ENCODE measurements at places on chromosomes 11 and 22. TPM values are rescaled to one million over a fixed set of nuclear protein-coding genes. Genes with fewer than 3 reads are reported as not detected.

DNA sequence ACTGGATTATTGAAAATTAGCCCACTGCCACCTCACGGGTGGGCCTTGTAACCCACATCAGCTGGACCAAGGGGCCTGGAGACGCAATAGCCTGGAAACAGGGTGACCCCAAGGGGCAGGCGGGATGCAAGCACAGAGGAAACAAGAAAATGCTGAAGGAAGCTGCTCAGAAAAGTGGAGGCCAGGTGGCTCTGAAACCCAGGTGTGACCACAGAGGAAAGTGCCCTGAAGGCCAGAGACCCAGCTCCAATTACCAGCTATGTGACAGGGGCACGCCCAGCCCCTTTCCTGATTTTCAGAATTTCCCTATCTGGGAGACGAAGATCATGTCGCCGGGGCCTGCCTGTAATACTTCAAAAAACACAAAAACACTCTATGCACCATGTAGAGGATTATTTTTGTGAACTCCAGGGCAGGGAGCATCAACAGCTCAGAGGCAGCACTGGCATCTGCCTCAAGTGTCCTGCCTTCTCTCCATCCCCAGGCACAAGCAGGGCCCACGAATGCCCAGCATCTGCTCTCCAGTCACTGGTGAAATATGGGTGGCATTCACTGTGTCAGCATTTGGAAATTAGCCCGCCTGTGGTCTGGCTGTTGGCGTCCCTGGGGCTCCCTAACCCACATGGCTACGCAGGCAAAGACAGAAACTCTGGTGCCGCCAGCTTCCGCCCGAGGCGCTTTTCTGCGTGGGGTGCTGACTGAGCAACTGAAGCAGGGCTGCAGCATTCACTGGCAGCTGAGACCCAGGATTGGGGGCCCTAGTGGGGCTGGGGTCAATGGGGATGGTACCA lies 6.3 kb downstream of the KCNJ1 start:
- H3K27me3 ChIP-seq = no peaks in the 10 kb centered on the region
- H3K4me1 ChIP-seq = peaks cover 9% of the 10 kb centered on the region
- no peak overlapping the region for H3K4me3 ChIP-seq

GRCh38 chr11:8183111-8183510 lies 14.3 kb upstream of the RIC3 start:
- DNase-seq = no peak
- H3K36me3 ChIP-seq = no peaks in the 10 kb centered on the region
- no peak overlapping the region for H3K27ac ChIP-seq
- no peak overlapping the region for H3K4me3 ChIP-seq
- no peaks in the 10 kb centered on the region for H3K4me1 ChIP-seq
- H3K27me3 ChIP-seq = no peaks in the 10 kb centered on the region

- no peaks in the 10 kb centered on the region for H3K27me3 ChIP-seq
- H3K4me3 ChIP-seq = peak overlapping the region; percentile 15
- peaks cover 78% of the 10 kb centered on the region for H3K4me1 ChIP-seq
- peak; percentile 61 for DNase-seq
- no peaks in the 10 kb centered on the region for H3K36me3 ChIP-seq
- H3K27ac ChIP-seq = peak overlapping the region; percentile 61
Observed at GRCh38 chr11:121448431-121448941, 3.6 kb upstream of the SORL1 start.

DNA sequence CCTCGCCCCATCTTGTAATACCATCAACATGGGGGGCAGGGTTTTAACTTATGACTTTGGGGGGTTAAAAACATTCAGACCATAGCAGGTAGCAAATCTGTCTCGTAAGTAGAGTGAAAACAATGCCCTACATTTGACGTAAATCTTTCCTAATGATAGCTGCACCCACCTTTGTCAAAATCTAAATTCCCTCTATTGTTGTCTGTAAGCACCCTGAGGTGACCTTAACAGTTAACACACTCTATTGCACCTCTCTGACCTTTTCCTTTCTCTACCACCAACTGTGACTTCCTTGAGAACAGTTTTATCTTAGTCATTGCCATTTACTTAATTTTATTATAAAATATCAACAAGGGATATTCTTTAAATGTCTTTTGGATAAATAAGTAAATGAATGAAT lies 1024.9 kb upstream of the CNTN5 start:
- H3K36me3 ChIP-seq = no peaks in the 10 kb centered on the region
- H3K4me3 ChIP-seq = no peak overlapping the region
- no peak overlapping the region for H3K27ac ChIP-seq
- no peaks in the 10 kb centered on the region for H3K27me3 ChIP-seq
- DNase-seq = no peak

RSF1 gene
- 17.2 TPM for polyA plus RNA-seq

- DNase-seq = no peak
- H3K27me3 ChIP-seq = no peaks in the 10 kb centered on the region
- H3K4me1 ChIP-seq = peaks cover 20% of the 10 kb centered on the region
- no peaks in the 10 kb centered on the region for H3K36me3 ChIP-seq
- no peak overlapping the region for H3K4me3 ChIP-seq
- no peak overlapping the region for H3K27ac ChIP-seq
Observed at GRCh38 chr11:61058583-61059259, 43.6 kb upstream of the CD5 start.

DNA sequence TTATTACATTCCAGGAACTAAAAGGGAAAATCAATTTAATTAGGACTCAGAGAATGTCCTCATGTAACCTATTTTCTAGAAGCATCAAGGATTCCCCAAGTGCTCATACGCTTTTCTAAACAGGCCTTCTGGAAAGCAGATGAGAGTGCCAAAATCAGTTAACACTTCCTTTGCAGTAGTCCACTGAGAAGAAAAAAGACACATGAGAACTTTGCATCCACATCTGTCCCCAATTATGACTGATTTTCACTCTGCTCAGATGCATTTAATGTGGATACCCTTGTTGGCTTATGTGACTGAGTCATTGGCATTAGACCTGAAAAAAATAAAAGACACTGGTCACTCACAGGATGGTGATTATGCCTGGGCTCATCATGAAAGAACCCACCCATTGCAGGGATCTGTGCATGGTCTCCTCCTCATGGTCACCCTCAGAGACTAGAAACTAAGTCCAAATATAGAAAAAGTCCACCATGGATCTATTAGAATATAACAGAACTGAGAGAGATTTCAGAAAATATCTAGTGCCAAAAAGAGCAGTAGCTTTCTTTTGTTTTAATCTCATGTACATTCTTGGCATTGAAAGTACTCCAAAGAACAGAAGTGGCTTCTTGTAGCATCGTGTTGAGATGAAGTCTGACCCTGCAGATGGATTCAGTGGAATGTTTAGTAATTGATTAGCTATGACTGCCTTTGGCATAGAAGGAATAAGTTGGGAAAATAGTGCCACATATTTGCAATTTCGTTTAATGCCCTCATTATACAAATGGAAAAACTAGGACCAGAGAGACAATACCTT lies 48.8 kb upstream of the FIBIN start:
- no peak for DNase-seq
- no peaks in the 10 kb centered on the region for H3K27me3 ChIP-seq
- no peak overlapping the region for H3K4me3 ChIP-seq
- H3K36me3 ChIP-seq = no peaks in the 10 kb centered on the region
- no peaks in the 10 kb centered on the region for H3K4me1 ChIP-seq

DNA sequence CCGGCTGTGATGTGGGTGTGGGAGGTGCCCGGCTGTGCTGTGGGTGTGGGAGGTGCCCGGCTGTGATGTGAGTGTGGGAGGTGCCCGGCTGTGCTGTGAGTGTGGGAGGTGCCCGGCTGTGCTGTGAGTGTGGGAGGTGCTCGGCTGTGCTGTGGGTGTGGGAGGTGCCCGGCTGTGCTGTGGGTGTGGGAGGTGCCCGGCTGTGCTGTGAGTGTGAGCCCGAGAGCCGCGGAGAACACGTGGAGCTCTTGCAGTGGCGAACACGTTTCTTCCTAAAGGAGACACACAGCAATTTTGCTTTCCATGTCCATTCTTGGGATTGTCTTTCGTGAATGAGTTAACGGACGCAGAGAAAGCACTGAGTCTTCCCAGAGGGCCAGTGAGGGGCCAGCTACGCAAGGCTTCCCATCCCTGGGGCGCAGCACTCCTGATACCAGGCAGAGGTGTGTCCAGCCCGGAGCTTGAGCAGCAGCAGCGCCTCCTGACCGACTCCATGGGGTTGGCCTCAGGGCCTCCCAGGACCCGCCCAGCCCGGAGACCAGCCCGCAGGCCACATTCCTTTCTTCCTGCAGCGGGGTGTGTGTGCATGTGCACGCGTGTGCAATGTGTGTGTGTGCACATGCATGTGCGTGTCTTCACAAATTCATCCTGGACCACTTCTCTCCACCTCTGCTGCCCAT lies 245.0 kb upstream of the B3GAT1 start:
- DNase-seq = no peak
- H3K27me3 ChIP-seq = no peaks in the 10 kb centered on the region
- H3K27ac ChIP-seq = no peak overlapping the region
- no peaks in the 10 kb centered on the region for H3K4me1 ChIP-seq
- H3K4me3 ChIP-seq = no peak overlapping the region

GRCh38 chr11:119752946-119753345 lies 23.9 kb upstream of the NECTIN1 start:
- H3K4me3 ChIP-seq = no peak overlapping the region
- no peaks in the 10 kb centered on the region for H3K36me3 ChIP-seq
- H3K27ac ChIP-seq = no peak overlapping the region
- no peaks in the 10 kb centered on the region for H3K27me3 ChIP-seq

DNA sequence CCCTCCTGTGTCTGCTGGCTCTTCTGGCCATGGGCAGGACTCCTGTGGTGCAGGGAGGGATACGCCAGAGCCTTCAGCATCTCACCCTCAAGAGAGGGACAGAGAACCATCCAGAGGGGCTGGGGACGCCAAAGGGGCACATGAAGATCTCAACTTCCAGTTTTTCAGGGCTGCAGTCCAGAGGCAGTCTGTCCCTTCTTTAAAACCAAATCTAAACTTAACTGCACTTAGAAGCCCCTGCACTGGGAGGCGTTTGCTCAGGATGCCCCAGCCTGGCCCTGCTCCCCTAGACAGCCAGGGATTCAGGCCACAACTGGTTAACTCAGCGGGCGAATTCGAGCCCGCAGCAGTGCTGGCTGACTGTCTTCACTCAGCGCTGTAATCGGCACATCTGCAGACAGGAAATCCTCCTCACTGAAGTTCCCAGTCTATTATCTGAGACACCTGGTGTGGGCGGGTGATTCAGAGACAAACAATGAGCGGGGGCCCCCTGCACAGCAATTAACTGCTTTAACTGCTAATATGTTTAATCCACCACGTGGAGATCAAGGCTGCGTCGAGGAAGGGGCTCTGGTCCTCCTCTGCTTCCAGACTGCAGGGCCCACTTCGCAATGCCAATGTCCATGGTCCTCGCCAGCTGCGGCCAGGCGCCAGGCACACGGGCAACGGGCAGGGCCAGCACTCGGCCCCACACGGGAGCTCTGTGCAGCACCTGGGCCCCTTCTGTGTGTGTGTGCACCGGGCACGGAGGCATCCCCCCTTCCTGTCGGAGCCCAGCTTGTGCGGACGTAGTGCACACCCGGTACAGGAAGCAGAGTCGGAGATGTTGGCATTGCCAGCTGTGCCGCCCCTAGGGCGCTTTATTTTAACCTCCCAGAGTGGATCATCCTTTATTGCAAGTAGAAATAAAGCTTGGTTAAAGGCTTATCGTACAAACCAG lies 36.9 kb upstream of the GNB1L start:
- H3K27me3 ChIP-seq = no peaks in the 10 kb centered on the region
- peak overlapping the region; percentile 28 for H3K27ac ChIP-seq
- H3K36me3 ChIP-seq = no peaks in the 10 kb centered on the region
- DNase-seq = peak; percentile 58

DNA sequence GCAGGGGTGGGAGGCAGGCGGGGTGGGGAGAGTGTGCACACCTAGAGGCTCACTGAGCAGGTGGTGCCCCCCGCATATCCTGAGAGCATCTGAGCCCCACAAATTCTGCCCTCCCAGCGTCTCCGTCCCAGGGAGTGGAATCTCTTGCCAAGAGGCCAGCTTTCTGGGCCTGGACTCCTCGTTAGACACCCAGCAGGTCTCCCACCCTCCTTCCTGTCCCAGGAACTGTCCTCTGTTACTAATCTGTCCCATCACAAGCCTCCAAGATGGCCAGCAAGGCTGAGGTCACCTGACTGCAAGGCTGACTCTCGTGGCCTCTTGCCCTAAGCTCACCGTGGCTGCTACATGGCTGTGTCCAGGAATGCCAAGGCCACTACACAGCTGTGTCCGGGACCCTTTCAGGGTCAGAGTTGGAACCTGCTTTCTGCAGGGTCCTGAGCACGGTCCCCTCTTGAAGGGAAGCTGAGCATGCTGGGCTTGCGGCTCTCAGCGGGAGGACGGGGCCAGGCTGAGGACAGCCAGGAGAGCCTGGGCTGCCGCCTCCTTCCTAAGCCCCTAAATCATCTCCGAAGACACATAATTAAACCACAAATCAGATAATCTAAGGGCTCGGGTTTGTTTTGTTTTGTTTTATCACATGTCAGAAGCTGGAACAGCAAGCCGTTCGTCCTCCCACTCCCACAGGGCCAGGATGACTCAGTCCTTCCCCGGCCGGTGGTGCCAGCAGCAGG lies 1327.3 kb downstream of the TBC1D22A start:
- DNase-seq = no peak
- H3K27me3 ChIP-seq = peaks cover 4% of the 10 kb centered on the region
- H3K36me3 ChIP-seq = no peaks in the 10 kb centered on the region
- no peak overlapping the region for H3K4me3 ChIP-seq

DNA sequence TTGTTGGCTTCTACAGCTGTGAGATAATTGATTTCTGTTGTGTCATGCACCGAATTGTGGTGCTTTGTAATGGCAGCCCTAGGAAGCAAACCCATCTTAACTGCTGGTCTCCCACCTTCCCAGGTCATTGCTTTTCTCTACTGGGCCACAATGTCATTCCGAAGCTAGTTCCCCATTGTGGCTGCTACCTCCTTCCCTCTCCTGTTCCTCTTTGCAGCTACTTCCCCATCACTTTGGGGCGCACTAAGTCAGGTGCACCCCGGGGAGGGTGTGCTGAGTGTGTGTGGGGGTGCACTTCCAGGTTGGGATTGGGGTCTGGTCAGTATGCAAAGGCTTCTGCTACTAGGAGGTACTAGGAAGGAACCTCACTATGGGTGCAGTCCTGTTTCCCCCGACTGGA lies 109.3 kb downstream of the ST3GAL4 start:
- H3K36me3 ChIP-seq = no peaks in the 10 kb centered on the region
- H3K27me3 ChIP-seq = peaks cover 11% of the 10 kb centered on the region
- DNase-seq = peak; percentile 48
- no peak overlapping the region for H3K4me3 ChIP-seq
- peaks cover 46% of the 10 kb centered on the region for H3K4me1 ChIP-seq

GRCh38 chr11:3952715-3953114 lies 97.3 kb downstream of the STIM1 start:
- peaks cover 62% of the 10 kb centered on the region for H3K4me1 ChIP-seq
- no peak overlapping the region for H3K27ac ChIP-seq
- H3K27me3 ChIP-seq = no peaks in the 10 kb centered on the region
- DNase-seq = no peak
- H3K36me3 ChIP-seq = peaks cover 2% of the 10 kb centered on the region

- no peak for DNase-seq
- peaks cover 16% of the 10 kb centered on the region for H3K36me3 ChIP-seq
- H3K27ac ChIP-seq = no peak overlapping the region
- H3K27me3 ChIP-seq = no peaks in the 10 kb centered on the region
Observed at GRCh38 chr11:108670451-108670850, 5.6 kb downstream of the DDX10 start.

NLRP6 gene
- polyA plus RNA-seq = 1.4 TPM

GRCh38 chr11:11582011-11582701 lies 39.6 kb downstream of the GALNT18 start:
- DNase-seq = no peak
- no peaks in the 10 kb centered on the region for H3K36me3 ChIP-seq
- H3K27ac ChIP-seq = no peak overlapping the region
- H3K4me3 ChIP-seq = no peak overlapping the region
- no peaks in the 10 kb centered on the region for H3K4me1 ChIP-seq
- no peaks in the 10 kb centered on the region for H3K27me3 ChIP-seq

DBX1 gene
- polyA plus RNA-seq = not detected

Data from B cell (primary cell).